Stimulated activated CD4-positive, alpha-beta T cell treated with anti-CD3 and anti-CD28 coated beads, Interleukin-15, amount 100 ng/mL, for 1 hour (primary cell): ENCODE measurements at places on chromosomes 1 and 21.
A peak's percentile ranks its signal among the peaks of the same experiment; 100 is the strongest.

DNA sequence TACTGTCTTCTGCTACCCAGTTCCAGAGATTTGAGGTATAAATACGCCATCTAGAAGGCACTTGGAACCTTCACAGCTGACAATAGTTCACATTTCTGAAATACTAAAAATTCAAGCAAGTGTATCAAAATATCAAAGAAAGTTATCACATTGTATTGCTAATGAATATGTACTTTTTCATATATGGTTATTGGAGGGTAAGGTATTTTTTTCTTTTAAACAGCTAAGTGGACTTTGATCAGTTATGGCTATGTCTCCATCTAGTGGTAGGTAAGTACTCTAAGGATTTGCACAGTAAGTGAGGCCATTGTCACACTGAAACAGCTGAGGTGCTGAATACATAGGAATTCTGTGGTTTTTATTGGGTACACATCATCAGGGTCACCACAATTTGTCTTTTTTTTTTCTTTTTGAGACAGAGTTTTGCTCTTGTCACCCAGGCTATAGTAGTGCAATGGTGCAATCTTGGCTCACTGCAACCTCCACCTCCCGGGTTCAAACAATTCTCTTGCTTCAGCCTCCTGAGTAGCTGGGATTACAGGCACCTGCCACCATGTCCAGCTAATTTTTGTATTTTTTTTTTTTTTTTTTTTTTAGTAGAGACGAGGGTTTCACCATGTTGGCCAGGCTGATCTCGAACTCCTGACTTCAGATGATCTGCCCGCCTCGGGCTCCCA is 49.1 kb upstream of the CR2 start:
- no peak for DNase-seq

DNA sequence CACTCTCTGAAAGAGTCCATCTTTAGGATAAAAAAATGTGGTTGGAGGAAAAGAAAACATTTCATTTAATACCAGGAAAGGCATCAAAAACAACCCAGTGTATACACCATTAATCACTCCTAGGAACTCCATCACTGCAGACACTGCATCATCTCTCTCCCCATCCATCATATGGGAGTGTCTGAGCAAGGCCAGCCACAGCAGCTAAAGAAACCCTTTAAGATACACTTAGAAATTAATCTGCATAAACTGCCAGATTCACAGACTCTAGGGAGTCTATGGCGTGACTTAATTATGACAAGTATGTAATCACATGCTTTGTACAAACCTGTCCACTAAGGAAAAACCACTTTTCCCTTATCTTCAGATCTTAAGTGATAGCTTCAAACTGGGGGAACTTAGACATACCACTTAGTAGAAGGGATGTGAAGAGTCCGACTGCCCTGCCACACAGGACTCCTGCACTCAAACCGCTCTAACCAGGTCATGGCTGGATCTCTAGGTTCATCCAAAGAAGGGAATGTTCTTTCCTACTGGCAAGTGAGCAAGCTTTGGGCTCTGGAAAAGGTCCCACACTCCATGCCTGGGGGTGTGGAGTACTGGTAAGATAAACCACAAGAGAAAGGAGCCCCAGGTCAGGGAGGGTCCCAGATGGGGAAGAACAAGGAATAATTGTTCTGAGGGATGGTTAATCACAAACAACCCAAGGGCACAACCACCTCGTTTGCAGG is 61.0 kb upstream of the C8B start:
- DNase-seq, result no peak

DNA sequence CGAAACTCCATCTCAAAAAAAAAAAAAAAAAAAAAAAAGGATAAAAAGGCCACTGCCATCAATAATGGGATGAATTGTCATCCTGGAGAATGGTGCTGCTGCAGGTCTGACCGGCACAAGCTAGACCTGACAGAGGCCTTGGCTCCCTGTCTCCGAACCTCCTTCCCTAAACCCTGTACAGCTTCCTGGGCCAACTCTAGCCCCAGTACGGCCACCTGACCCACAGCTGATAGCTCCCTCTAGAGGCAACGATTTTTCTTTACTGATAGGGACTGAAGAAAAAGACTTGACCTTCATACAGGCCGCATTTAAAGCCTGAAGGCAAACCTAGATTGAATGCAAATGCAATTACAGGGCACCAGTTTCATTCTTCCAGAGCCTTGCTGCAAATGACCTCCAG is 30.7 kb downstream of the NOL9 start:
- DNase-seq, result no peak

DNA sequence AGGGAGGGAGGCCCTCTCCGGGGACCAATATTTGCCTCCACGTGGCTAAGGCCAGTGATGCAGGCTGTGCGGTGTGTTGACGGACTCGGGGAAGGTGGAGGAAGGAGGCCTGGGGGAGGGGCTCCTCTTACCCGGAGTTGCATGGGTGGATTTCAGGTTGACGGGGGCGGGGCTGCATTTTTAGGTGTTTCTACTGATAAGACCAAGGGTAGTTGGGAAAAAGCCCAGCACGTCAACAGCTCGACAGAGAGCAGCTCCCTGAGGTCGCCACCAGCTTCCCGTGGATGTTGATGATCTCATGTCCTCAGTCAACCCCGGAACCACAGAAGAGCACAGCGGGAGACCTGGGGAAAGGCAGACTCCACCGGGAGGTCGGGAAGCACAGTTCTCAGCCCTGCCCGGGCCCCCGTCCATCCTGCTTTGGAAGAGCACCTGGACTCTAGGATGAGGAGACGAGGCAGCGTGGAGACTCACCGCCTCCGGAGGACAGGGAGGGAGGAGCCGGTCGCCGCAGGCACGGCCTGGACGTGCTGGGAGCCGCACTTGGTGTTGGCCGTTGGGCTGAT is 32.9 kb upstream of the COL6A1 start:
- no peak for DNase-seq

GRCh38 chr1:6222636-6223035 is 13.1 kb downstream of the ICMT start:
- no peak for DNase-seq

- DNase-seq, result no peak
Observed at GRCh38 chr1:154115180-154115579, 39.7 kb downstream of the NUP210L start.

- DNase-seq, result no peak
Observed at GRCh38 chr1:109084563-109085517, 5.7 kb upstream of the TMEM167B start.

GRCh38 chr1:66346057-66346795 is 187.7 kb upstream of the SGIP1 start:
- DNase-seq, result no peak

GRCh38 chr1:156692441-156692924 is 12.9 kb downstream of the CRABP2 start:
- DNase-seq, result no peak

- DNase-seq, result no peak
Observed at GRCh38 chr1:67052741-67053534, 1.0 kb downstream of the SLC35D1 start.

GRCh38 chr1:20626524-20626923 is 6.7 kb upstream of the PINK1 start:
- DNase-seq, result no peak

DNA sequence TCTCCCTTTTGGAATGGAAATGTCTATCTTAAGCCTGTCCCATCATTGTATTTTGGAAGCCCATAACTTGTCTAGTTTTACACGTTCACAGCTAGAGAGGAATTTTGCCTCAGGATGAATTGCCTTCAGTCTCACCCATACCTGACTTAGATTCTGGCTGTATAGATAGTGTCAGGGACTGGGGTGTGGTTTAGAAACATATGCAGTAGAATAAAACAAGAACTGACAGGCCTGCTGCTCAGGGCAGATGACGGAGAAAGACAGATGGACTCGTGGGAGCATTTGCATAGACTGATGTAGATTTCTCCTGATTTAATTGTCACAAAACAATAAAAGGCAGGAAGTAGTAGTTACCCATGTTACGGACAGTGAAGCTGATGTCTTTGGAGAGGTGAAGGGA is 166.7 kb downstream of the UCK2 start:
- no peak for DNase-seq

GRCh38 chr1:227317011-227317451 is 1.3 kb downstream of the CDC42BPA start:
- DNase-seq, result no peak

DNA sequence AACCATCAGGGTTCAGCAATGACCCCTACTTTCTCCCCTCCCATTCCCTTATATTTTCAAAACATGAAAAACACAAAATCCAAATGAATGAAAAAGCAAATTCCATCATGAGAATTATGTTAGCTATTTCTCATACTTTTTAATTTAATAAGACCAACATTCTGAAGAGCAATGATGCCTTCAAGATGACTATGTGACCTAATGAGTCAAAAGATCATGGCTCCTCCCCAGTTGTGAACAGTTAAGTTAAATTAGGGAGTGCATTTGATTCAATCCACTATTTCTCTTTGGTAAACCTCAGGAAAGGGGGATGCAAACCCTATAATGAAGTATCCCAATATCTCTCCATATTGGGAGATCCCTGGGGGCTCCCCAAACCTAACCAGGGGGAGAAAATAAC is 36.5 kb downstream of the PUM1 start:
- DNase-seq, result no peak

DNA sequence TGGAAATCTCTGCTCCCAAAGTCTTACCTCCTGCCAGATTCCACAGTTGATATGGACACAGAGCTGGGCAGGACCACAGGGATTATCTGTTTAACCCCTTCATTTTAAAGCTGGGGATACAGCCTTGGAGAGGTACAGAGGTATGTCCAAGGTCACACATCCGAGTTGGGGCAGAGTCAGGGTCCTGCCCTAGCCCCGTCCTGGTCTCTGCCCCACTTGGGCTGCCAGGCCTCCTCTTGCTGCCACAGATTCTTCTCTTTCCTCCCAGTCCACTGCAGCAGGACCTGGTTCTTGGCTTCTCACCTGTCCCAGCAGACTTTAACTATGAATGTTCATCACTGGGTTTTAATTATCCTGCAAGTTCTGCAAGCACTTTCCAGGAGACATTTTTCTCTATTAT is 258.3 kb downstream of the MATN1 start:
- no peak for DNase-seq

DNA sequence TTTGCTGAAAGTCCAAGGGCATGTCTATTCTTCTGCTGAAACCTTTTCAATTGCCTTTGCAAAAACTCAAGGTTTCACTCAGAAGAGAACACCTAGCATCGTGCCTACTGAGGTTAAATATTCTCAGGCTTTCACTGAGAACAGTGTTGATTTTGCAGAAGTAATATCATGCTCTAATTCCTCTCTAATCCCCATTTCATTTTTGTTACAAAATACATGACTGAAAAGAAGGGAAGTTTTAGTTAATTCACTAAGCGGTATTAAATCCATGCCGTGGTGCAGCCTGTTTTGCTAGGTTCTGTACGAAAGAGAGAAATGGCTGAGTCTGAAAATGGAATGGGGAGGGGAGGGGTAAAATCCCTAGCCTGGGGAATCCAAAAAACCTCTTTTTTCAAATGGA is 163.2 kb upstream of the CAMK1G start:
- no peak for DNase-seq

DNA sequence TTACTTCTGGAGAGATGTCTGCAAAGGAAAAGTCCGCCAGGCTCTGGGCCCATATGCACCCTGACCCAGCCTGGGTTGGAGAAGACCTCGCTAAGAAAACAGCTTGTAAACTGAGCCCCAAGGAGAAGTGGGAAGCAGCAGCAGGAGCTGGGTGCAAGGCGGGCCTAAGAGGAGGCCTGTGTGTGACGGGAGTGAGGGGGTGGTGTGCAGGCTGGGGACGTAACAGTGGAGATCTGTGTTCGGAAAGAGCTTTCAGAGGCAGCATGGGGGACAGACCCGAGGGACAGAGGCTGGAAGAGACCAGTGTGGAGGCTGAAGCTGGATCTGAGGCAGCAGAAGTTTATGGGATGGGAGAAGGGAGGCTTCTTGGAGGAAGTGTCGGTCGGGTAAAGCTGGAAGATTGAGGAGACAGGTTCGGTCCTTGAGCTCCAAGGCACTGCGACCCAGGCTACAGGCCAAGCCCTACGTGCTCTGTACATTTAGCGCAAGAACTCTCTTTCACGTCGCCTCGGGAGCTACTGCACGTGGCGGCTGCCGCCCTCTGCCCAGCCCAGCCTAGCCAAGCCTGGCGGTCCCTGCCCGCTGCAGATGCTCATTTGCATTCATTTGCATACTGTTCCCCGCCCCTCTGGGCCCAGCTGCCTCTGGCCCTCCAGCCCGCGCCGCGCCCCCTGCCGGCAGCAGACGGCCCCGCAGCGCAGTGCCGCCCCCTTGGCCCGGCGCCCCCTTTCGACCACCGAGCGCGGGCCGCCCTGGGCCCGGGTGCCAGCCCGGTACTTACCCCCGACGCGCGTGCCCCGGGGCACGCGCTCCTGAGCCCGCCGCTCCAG is 6.3 kb downstream of the HPCA start:
- DNase-seq, result peak; percentile 33

- DNase-seq, result no peak
Observed at GRCh38 chr1:153308540-153308939, 4.2 kb downstream of the PGLYRP3 start.

GRCh38 chr1:158196461-158196860 is 15.8 kb downstream of the CD1D start:
- DNase-seq, result no peak

GRCh38 chr1:99675292-99675691 is 29.4 kb downstream of the PALMD start:
- DNase-seq, result no peak

GRCh38 chr1:173268786-173269277 is 61.7 kb upstream of the TNFSF4 start:
- no peak for DNase-seq

- DNase-seq, result no peak
Observed at GRCh38 chr1:159509440-159510228, 26.2 kb downstream of the OR10J5 start.

GRCh38 chr1:243903041-243903440 is 53.0 kb upstream of the AKT3 start:
- DNase-seq, result no peak

- no peak for DNase-seq
Observed at GRCh38 chr1:75014250-75014649, 119.9 kb upstream of the LHX8 start.

GRCh38 chr1:31105646-31106045 is 40.1 kb upstream of the PUM1 start:
- DNase-seq, result no peak

- DNase-seq, result no peak
Observed at GRCh38 chr1:20873311-20873710, 86.2 kb upstream of the HP1BP3 start.

- DNase-seq, result no peak
Observed at GRCh38 chr1:156431769-156432668, 63.0 kb downstream of the RHBG start.

DNA sequence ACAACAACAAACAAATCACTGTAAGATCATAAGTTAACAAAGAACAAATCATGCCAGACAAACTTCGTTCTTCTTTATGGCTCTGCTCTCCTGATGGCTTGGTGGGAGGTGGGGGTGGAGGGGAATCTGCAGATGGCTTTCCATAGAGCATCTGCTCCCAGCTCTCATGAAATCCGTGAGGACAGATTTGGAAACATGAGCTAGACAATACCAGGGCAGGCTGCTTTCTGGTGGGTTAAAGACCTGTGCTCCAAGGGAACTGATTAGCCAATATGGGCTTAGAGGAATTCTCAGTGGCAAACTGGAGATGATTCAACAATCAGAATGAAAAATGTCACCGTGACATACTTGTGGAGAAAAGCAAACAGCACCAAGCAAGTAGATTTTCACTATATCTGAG is 69.4 kb upstream of the TLR5 start:
- DNase-seq, result no peak
